ENCODE measurements at places on chromosomes 3 and 15. TPM values are rescaled to one million over a fixed set of nuclear protein-coding genes. Genes with fewer than 3 reads are reported as not detected.

Gene OR5K2
- polyA plus RNA-seq, result not detected

Gene CPLX3
- not detected for polyA plus RNA-seq

Gene MESP2
- polyA plus RNA-seq, result not detected

- no peak overlapping the region for H3K4me3 ChIP-seq
- DNase-seq, result no peak
- peaks cover 14% of the 10 kb centered on the region for H3K4me1 ChIP-seq
- no peaks in the 10 kb centered on the region for H3K27me3 ChIP-seq
Measured at GRCh38 chr15:88902221-88902835, 7.0 kb upstream of the HAPLN3 start.

DNA sequence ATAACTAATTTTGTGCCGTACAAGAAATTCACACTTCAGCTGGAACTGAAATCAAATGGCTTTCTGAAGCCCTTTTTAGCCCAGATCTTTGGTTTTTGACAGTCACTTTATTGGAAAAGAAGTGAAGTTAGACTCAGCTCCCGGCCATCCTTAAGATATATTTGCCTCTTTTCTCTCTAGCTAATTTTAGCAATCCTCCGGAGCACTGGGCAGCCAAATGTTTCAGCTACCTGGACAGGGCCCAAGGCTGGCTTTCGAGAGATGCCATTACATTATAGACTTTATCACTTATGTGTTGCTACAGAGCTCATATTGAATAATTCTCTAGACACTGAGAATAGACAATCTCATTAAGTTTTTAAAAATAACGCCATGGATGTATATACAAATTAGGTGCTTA lies 28.5 kb upstream of the RPL39L start:
- no peak for DNase-seq
- no peak overlapping the region for H3K27ac ChIP-seq
- H3K36me3 ChIP-seq, result no peaks in the 10 kb centered on the region
- no peaks in the 10 kb centered on the region for H3K27me3 ChIP-seq
